Retina (tissue), 1 donor: ENCODE measurements at places on chromosomes 1 and 21.

DNA sequence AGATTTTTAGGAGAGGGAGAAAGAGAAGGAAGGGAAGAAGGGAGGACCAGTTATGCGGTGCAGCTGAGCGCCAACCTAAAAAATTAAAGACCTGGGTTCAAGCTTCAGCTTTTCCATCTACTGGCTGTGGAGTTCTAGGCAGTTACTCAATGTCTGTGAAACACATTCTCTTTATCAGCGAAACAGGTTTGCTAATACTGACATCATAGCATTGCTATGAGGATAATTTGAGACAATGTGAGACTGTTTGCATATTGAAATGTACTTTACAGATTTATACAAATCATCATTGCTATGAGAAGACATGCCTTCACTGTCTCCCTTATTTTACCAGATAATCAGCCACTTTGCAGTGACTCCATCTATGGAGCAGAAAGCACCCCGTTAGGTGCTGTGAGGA lies 222.9 kb upstream of the SGIP1 start:
- no peak for DNase-seq

- DNase-seq: peak; percentile 44
These were observed 32.2 kb downstream of the RNF220 start for GRCh38 chr1:44437107-44437716.

DNA sequence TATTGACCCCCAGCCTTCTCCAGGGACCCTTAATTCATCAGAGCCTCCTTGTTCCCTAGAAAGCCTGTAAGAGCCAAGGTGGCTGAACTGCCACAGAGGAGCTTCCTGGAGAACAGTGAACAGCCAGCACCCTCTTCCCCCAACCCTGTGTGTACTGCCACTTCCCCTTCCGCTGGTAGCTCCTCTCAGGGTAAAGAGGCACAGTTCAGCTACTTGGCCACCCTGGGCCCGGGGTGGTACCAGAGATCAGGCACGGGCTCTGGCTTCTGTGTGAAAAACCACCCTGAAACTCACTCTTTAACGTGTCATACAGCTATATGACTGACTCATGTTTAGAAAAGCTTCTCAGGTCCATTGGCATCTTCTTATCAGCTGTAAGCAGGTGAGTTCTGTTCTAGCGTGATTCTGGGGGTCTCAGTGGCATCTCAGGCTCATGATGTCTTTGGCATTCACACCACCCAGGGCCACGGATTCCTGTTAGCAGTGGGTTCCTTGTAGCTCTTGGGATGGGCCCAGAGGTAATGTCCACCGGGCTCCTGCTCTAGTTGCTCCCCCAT lies 22.4 kb downstream of the ARMH1 start:
- DNase-seq: no peak

GRCh38 chr1:45172764-45173163 lies 33.6 kb downstream of the ZSWIM5 start:
- DNase-seq: no peak

DNA sequence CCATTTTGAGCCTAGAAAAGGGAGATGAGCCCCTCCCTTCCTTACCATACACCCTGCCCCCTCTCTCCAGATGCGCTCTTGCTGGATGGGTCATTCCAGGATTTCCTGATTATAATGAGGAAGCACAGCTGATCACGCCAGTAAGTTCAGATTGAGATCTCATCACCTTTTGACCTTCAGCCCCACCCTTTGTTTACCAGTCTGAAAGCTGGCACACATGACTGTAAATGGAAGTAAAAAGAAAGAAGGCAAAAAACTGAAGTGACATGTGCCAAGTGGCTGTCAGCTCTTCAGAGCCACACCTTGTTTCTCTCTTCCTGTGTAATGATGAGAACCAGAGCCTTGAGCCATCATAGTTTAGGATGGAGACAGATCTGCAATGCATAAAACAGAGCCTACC lies 27.9 kb downstream of the S1PR1 start:
- no peak for DNase-seq
